ENCODE measurements at places on chromosomes 12 and 14. TPM values are rescaled to one million over a fixed set of nuclear protein-coding genes. Genes with fewer than 3 reads are reported as not detected.

GRCh38 chr14:83470466-83470865 lies 1936.8 kb upstream of the SEL1L start:
- no peak for DNase-seq

- DNase-seq, result no peak
Observed at GRCh38 chr14:102903248-102903888, 19.1 kb upstream of the AMN start.

DNA sequence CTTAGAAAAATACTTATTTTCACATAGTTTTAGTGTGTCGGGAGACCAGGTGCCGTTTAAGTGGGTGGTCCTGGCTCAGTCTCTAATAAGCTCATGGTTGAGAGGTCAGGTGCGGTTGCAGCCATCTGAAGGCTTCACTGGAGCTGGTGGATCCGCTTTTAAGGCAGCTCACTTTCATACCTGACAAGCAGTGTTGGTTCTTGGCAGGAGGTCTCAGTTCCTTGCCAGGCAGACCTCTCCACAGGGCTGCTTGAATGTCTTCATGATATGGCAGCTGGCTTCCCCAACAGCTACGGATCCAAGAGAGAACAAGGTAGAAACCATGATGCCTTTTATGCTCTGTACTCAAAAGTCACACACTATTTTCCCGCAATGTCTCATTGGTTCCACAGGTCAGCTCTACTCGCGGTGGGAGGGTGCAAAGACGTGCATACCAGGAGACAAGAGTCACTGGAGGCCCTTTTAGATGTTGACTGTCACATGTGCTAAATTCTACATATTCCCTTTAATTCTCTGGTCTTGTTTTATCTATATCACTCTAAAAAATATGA lies 8.0 kb upstream of the ZDHHC17 start:
- DNase-seq, result no peak

DNA sequence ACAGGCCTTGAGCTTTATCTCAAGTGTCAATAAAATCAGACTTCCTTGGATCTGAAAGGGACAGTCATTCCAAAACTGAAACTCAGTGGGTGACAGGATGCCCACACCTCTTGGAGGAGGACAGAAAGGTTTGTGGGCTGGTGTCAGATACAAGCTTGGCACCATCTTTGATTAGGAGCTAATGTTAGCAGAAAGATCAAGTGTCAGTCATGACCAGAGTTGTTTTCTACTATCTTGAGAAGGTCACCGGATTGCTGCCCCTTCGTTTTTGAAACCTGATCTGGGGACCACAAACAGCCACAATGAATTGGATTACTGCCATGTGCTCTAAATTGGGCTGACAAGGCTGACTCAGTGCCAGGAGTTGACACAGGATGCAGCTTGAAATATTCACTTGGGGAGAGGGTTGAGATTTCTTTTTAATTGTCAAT lies 88.3 kb downstream of the OTOGL start:
- DNase-seq, result no peak

- DNase-seq, result no peak
Observed at GRCh38 chr12:126139355-126139754, 1074.1 kb downstream of the AACS start.

- no peak for DNase-seq
Observed at GRCh38 chr14:88130057-88130432, 125.1 kb downstream of the GPR65 start.

- no peak for DNase-seq
Observed at GRCh38 chr12:3578557-3578956, 87.6 kb downstream of the PRMT8 start.

DNA sequence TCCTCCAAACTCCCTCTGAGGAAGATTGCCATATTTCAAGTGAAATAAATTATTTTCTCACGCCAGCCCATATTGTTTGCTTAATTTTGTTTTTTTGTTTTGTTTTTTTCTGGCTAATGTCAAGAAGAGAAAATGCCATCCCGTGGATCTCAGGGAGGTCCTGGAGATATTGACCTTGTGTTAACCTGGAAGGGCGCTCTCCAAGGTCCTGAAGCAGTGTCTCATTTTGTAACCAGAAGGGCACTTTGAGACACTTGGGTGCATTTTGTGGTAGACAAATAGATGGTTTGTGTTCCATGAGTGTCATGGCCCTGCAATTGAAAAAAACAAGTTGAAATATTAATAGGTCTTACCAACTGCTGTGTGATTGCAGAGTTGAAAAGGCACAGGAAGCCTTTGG lies 268.9 kb downstream of the SUDS3 start:
- DNase-seq, result no peak

DNA sequence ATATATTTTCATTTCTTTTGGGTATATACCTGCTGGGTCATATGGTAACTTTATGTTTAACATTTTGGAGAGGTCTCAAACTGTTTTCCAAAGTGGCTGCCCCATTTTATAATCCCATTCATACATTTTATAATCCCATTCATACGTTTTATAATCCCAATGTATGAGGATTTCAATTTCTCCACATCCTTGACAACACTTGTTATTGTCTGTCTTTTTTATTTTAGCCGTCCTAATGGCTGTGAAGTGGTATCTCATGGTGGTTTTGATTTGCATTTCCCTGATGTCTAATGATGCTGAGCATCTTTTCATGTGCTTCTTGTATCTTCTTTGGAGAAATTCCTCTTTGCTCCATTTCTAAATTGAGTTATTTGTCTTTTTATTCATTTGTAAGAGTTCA lies 6.7 kb upstream of the CFL2 start:
- DNase-seq, result no peak

NANOG gene
- not detected for total RNA-seq

DNA sequence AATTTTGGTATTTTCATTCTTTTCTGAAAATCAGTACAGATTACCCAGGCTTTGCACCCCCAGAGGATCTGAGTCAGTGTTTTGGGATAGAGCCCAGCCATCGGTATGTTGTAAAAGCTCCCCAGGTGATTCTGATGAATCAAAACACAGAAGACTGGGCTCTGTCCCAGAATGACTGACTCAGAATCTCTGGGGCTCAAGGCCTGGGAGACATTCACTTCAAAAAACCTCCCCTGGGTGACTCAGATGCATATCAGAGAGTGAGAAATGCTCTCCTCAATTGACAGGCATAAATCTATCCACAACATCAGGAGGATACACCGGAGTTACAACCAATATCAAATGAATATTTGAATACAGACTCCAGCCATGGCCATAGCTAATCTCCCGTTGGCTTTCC lies 32.6 kb downstream of the SLC35F4 start:
- no peak for DNase-seq

- DNase-seq, result no peak
Observed at GRCh38 chr12:22808860-22809259, 183.9 kb downstream of the ETNK1 start.
